NB4 (cell line): ENCODE measurements at places on chromosomes 1 and 21.

DNA sequence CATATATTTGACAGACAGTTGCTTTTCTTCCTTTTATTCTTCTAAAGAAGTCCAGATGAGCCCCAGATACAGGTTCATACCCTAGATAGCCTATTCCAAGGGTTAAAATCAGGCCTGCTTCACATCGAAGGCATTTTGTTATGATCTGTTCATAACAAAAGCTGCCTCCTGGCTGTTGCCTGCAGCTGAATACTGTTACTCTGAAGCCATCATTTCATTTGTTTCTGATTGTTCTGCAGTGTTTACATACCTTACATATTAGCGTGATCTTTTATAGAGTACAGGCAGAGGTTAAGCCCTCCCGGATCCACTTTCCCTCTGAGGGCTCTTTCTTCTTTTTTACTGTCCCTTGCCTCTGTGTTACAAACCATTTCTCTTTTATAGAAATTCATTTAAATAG is 219.0 kb upstream of the HOOK1 start:
- DNase-seq: no peak

DNA sequence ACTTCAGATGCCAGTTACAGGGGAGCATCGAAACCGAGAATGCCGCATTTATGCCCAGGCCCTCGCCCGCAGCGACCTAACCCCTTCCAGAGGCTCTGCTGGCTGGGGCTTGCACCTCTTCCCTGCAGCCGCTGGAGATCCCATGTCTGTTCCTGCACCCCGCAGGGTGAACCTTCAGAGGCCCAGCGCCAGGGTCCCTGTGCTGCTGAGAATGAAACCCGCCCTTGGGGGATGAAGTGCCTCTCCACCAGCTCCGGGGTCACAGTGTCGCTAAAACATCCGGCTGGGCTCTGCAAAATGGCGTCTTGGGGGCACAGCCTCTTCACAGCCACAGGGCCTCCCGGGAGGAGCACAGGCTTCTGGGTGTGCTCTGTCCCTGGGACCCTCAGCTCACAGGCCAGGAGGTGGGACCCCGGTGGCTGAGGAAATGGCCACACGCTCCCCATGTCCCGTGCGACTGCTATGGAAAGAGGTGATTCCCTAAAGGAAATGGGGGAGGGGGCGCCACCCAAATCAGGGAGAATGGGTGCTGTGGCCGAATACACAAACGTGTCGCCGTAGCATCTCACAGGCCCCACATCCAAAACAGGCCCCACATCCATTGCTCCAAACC is 39.9 kb upstream of the TSPEAR start:
- DNase-seq: no peak

GRCh38 chr1:84899969-84900368 is 7.0 kb upstream of the LPAR3 start:
- no peak for DNase-seq

DNA sequence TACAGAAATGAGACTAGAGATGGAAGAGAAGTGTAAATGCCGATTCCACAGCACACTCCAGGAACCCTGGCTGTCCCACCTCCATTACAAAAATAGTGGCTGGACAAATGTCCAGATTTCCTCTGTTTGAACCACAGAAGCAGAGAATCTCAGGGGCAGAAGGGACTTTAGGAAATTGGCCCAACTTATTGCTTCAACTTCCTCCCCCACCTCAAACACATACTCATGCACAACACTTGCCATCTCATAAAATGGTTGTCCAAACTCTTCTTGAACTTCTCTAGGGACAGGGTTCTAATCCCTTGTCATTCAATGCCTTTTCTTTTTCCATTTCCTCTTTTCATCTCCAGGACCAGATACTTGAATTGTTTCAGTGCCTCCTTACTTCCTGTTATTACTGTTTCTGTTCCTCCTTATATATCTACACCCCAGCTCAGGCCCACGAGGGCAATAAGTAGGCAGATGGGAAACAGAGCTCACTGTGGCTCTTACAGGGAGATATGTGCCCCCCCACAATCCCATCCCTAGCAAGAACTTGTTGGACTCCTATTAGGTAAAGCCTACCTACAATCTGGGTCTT is 8.5 kb upstream of the B4GALT3 start:
- peak; percentile 80 for DNase-seq

DNA sequence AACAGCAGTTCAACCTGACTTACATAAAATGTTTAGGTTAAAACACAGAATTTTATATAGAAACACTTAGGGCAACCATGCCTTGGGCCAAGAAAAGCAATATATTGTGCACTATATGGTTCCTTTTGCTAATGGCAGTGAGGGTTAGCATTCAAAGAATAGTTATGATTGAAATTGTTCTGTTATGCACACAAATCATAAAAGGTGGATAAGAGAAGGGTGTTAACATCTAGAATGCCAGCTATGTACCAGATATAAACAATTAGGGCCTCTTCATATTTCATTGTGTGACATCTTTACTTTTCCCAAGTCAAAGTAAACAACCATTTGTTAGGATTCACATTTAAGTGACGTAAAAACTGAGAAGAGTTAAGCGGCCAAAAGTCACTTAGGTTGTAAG is 308.0 kb upstream of the B3GALT2 start:
- DNase-seq: no peak

DNA sequence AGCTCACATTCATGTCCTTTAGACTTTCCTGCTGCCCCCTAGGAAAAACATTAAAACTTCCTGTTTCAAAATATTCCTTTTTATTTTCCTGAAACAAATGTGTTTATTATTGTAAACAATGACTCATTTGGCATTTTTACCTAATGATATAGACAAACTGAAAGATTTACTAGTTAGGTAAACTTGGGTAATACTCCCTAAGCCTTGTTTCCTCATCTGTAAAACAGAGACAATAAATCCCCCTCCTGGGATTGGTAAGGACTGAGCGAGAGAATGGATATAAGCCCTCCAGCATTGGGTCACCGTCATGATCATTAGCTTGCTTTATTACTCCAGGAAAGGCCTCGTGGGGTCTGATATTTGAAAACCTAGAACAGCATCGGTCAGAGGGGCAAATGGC is 59.8 kb downstream of the LPAR3 start:
- no peak for DNase-seq

DNA sequence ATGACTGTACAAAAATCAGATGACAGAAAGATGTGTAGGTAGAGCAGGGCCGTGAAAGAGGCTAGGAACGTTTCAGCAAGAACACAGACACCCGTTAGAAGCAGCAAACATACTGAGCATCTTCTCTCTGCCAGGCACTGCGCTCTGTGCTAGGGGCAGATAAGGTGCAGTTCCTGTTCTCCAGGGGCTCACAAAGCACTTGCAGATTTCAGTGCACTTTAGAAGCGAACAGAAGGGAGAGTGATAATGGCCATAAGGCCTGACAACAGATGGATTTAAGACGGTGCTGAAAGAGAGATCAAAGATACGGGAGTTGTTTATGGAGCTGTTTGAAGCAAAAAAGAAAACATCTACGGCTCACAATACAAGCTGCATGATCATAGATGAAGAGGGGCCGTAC is 200.3 kb upstream of the FOXD3 start:
- DNase-seq: no peak

DNA sequence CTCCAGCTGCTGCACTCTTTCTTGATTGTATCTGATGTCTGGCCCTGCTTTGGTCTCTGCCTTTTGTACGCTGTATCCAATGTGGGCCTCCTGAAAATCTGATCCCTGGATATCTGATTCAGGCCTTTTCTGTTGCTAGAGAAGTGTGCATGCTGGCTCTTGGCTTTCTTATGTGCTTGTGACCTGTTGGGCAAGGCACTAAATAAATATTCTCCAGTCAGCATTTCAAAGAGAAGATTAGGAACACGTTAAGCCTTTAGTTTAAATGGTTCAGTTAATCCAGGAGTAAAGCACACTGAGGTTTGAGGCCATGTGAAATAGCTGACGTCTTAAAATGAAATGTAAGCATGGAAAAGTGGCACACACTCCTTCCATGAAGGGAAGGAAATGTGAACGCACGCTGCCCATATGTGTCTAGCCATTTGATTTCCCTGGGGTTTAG is 9.3 kb upstream of the F3 start:
- DNase-seq: no peak

DNA sequence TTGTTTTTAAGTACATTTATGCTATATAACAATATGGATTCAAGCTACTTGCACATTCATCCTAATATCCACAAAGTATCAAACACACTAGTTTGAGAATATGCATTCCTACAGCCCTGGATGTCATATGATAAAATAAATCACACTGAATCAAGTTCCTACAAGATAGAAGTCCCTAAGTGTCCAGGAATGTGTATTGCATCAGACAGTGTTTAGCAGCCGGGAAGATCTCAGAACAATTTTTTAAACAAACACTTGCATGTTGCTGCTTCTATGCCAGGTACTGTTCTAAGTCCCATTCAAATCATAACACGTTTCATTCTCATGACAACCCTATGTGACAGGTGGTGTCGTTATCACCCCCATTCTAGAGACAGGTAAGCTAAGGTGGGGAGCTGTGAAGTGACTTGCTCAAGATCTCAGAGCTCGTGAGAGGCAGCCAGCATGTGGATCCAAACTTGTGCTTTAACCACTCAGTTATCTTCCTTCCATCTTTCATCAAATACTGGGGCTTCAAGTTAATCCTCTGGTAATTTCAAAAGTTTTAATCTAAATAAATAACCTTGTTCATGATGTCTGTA is 68.3 kb upstream of the KIF26B start:
- no peak for DNase-seq

DNA sequence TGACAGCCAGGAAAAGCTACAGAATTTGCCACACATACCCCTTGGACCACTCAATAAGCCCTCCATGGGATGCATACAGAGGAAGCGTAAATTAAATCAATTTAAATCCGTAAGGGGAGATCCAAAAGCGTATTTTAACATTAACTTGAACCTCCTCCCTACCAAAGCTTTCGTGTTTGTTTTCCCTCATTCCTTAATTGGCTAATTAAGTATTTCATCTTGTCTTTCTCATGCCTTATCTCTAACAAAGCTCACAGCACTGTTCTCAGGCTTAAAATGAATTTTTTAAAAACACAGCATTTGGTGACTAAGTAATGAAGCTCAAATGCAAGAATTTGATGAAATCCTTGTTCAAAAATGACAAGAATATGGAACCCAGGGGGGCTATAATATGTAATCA is 3.1 kb downstream of the PTPN14 start:
- DNase-seq: no peak

DNA sequence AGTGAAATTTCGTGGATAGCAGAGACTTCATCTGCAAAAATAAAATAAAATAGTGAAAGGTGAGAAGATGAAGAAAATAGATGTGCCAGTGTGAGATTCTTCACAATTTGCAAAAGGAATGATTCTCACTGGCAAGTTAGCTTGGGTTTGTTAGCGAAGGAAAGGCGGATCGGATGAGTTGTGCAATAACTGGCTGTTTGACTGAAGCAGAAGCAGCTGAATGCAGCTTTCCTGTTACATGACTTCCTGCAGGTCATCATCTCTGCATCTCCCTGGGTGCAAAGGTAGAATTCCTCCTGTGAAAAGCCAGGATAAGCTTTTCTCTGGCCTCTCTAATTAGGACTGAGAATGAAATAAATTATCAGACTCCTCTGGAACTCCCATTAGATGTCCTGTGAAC is 263.1 kb upstream of the CHRM3 start:
- peak; percentile 38 for DNase-seq

DNA sequence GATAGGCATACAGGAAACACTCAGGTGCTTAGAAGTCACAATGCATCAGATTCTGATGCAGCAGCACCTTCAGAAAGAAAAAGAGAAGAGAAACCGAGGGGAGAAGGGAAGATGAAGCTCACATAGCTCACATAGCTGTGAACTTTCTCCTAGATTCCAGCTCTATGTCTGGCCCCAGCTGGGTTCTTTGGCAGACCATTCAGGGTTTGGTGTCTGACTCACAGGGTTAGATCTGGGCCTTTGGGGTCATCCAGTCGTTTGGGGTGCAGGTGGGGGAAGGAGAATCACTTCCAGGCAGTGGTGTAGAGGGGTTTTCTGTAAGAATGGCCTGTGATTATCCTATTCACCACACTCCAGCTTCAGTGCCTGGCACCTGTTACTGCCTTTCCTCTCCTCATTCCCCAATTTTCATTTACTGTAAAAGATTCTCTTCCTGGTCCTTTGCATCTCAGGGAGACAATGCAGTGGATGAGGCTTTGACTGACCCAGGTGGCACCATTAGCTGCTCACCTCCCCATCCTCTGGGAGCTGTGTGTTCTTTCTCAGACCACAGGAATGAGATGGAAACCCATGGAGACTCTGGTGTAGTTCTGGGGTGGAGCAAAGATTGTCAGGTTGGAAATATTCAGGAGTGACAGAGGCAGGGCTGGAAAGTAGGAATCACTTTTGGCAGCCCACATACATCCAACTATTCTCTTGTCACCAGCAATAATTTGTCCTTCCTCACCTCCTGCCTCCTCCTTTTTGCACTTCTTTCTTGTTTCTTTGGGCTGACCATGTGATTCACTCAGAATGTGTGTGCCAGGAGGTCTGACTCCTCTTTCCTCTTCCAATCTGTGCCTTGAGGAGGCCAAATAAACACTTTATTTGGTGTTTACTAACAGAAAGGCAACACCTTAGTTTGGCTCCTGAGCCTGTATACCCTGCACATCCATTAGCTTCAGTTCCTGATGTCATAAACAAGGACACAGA is 103.3 kb downstream of the PAPPA2 start:
- DNase-seq: no peak

- no peak for DNase-seq
These were observed 135.6 kb upstream of the KCNJ15 start for GRCh38 chr21:38120984-38121855.

DNA sequence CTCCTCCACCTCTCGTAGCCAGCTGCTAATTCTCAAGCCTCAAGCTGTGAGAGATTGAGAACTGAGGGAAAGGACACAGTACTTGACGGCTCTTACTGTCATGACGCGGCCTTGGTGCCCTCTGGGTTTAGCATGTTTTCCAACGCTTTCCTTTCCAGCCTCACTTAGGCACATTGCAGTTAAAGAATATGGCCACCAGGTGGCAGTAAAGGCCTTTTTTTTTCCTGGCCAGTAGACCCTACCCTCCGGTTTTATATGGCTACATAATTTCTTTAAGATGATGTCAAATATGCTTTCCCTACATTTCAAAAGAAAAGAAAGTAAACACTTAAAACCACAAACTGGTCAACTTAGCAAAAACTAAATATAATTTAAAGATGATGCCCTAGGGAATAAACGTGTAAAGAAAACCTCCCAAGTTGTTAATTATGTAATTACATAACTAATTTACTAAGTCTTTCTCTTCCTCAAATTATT is 56.8 kb upstream of the PRDX6 start:
- peak; percentile 75 for DNase-seq

DNA sequence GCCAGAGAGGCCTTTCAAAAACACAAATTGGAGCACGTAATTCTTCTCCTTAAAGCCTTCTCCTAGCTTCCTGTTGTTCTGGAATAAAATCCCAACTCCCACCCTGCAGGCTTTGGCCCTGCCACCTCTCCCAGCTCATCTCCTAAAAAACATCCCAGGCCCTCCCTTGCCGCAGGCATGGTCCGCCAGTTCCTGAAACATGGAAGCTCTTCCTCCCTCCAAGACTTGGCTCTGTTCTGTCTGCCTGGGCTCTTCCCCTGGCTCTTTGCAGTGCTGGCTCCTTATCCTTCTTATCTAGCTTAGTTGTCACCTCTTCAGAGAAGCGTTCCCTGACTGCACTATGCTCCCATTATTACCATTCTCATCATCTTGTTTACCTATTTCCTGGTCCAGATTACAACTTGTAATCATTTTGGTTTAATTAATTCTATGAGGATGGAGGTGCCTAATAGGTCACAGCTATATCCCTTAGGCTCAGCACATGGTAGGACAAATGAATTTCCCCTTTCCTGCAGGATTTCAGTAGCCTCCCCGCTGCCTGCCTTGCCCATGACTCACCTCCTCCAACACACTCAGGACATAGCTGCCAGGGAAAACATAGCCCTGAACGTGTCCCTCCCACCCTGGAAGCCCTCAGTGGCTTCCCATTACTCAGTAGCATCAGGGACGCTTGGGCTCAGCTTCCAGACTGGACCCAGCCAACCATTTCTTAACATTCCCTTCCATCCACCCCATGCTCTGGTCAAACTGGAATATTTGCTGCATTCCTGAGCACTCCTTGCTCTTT is 15.7 kb upstream of the IGSF21 start:
- DNase-seq: no peak
